Inflammatory macrophage (primary cell): ENCODE measurements at places on chromosomes 16 and 17.
A peak's percentile ranks its signal among the peaks of the same experiment; 100 is the strongest.

- peak; percentile 99 for DNase-seq
Measured at GRCh38 chr16:22297114-22297870, at the start of gene POLR3E. Gene POLR3E, plus strand, starts transcription at chr16:22297409. Its CDS starts 5,560 bp downstream, at chr16:22302969.

DNA sequence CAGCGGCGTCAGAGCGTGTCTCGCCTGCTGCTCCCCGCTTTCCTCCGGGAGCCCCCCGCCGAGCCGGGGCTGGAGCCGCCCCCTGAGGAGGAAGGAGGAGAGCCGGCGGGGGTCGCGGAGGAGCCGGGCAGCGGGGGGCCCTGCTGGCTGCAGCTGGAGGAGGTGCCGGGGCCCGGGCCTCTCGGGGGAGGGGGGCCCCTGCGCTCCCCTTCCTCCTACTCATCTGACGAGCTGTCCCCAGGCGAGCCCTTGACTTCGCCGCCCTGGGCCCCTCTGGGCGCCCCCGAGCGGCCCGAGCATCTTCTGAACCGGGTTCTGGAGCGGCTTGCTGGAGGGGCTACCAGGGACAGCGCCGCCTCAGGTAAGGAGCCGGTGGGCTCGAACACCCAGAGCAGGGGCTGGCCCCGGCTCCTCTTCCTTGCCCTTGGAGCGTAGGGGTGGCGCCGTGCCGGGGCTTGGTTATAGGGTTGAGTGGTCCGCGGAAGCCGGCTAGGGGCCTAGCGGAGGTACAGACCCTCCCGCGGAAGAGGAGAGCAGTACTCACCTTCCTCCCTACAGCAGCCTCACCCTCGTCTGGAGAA lies 841 bp downstream of the RAPGEFL1 start:
- DNase-seq, result no peak

- DNase-seq, result peak; percentile 77
Measured at GRCh38 chr16:85420501-85421337, 192.4 kb upstream of the GSE1 start.

- no peak for DNase-seq
Measured at GRCh38 chr17:2377659-2378058, 23.2 kb downstream of the MNT start.

DNA sequence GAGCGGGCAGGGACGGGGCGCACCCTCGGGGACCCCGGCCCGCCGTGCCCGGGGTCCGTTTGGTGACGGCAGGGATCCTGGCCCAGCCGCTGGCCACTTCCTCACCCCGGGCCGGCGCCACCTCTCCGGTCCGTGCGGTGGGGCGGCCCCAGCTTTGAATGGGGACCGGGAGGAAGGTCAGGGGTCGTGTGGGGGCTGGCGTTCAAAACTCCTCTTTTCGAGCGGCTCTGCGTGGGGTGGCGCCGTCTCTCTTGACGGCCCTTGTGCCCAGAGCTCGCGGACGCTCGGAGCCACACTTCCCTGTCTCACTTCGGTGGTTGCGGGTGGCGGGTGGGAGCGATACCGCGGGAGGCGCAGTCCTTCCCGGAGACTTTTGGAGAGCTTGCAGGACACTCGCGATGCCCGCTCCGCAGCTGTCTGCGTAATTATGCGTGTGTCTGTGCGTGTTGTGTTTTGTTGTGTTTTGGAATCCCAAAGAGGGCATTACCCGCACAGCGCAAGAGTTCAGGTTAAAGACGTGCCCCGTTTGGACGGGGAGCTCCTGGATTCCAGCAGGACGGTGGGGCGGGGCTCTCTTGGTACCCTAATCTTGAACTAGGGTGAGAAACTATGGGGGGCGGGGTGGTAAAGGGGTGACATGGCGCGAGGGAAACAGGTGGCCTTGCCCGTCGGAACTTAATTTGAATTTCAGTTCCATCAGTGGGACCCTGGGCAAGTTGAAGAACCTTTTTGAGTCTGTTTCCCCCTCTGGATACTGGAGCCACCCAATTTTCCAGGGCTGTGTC lies 637 bp downstream of the PLCG2 start:
- DNase-seq, result peak; percentile 57

GRCh38 chr16:22693638-22694340 lies 120.2 kb upstream of the HS3ST2 start:
- peak; percentile 52 for DNase-seq

GRCh38 chr17:65175952-65176351 lies 38.8 kb downstream of the RGS9 start:
- no peak for DNase-seq

- no peak for DNase-seq
Measured at GRCh38 chr16:51141541-51141940, 9.5 kb downstream of the SALL1 start.
